Stimulated activated CD8-positive, alpha-beta memory T cell treated with anti-CD3 and anti-CD28 coated beads, Interleukin-15, amount 100 ng/mL, for 4 hours (primary cell): ENCODE measurements at places on chromosomes 4 and X.

DNA sequence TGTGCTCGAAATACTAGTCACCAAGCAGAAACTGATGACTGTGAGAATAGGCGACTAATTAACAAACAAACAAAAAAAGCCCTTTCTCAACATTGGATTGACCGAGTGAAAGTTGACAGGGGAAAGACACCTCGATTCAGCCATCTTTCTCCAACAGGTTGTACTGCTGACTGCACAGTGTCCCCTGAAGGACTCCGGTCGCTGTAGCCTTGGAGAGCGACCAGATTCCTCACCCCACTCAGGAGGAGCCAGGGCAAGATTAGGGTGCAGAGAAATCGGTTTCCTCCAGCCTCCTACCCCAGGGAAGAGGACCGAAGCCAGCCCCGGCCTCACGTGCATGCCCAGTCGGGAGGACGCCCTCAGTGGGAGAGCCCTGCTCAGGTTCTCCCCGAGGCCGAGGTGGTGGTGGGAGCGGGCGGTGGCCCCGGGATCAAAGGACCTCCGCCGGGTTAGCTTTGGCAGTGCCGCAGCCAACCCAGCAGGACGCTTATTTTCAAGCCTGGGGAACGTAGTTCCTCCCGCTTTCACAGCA, 1.1 kb upstream of the RAP1GDS1 start:
- DNase-seq = peak; percentile 11

DNA sequence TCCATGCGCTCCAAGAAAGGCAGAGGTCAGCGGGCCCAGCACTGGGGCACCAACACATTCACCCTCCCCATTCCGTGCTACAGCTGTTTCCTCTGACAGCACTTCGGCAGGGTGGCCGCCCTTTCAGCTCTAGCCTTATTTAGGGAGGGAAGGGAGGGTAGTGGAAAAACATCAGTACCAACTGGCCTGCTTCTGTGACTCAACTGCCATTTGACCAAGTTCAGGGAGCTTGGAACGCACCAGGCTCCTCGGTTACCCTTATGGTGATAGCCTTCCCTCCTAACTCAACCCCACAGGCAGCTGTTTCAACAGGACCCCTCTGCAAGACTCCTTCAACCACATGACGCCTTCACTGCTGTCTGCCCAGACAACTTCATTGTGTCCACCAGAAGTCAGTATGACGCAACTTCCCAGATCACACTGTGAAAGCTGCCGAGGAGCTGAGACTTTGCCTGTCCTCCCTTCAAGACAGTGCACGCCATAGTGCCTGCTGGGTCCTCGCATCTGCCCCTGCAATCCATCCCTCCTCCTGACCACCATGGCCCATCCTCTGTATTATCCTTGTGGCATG, 132.2 kb downstream of the AFAP1 start:
- no peak for DNase-seq

- DNase-seq = no peak
These were observed 979.1 kb downstream of the TECRL start for GRCh38 chr4:63430105-63430504.

DNA sequence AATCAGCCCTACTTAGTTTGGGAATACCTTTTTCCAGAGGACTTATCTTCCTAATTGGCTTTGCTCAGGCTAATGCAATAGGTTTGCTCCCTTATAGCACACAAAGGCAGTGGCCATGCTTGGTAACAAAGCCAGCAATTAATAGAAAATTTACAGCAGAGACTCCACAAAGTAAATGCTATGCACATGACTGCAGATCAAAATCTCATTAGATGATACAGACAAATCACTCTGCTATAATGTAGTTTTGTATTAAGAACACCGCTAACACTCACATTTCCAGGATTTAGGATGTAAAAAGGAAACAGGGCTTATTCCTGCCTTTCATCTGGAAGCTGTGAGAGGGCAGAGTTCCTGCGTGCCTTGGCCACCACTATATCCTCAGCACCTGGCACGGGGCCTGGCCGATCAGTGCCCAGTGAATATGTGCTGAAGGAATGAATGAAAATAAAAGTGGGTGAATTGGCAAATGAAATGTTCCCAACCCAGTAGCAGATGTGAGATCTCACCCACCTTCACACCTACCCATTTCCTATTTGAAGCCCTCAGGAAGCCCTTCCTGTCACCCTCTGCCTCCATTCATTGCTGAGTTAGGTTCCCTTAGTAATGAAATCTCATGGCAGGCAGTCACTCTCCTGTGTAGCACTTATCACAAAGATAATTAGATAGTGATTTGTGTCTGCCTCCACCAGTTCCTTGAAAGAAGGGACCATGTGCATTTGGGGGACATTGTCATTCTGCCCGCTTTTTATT, 5.1 kb downstream of the SEPTIN6 start:
- DNase-seq = no peak

DNA sequence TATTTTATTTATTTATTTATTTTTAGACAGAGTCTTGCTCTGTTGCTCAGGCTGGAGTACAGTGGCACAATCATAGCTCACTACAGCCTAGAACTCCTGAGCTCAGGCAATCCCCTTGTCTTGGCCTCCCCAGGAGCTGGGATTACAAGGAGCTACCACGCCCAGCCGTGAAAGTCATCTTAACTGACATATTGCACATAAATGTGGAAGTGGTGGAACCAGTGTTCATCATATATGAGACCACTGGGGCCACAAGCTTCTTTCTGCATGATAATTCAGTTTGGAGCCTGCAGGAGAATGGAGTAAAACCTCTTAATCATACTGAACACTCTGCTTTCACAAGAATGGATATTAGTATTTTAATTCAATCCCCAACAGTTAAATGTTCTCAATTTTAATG, 12.5 kb upstream of the CTSO start:
- no peak for DNase-seq

- no peak for DNase-seq
These were observed 297.7 kb upstream of the CLNK start for GRCh38 chr4:10982305-10982704.

DNA sequence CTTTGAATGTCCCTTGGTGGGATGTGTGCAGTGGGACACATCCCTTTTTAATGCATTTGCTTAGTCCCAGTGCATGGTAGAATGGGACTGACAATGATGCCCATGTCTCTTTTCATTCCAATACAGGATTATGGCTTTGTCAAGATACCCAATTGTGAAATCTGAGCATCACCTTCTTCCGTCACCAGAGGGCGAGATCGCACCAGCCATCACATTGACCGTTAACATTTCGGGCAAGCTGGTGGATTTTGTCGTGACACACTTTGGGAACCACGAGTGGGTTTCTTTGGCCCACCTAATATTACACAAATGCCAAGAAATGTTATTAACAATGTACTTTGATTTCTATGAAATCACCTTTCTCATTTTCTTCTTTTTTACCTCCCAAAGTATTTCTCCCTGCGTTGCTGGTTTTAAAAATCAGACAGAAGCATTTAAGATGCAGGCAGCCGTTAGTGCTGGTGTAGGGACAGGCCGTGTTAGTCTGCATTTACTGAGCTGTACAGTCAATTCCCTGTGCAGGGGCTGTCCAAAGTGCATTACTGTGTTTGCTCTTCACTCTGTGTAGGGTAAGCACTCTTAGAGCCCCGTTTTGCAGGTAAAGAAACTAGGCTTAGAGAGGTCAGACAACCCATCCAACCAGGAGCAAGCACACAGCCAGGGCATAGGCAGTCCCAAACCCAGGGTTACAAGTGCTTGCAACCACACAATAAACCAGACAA, 46.5 kb downstream of the CWH43 start:
- no peak for DNase-seq

DNA sequence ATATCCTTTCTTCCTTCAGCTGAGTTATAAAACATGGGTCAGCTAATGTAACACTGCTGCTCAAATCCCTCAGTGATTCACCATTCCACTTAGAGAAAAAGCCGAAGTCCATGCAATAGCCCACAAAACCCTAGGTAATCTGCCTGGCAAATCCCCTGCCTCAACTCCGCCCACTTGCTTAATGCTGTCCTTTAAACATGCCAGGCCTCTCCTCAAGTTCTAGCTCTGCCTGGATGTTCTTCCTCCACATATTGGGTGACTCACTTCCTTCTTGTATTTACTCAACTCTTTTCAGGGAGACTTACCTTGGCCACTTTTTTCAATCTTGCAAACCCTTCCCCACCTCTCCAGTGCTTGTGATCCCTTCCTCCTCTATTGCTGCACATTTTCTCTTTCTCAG, 89.8 kb downstream of the EMCN start:
- no peak for DNase-seq

DNA sequence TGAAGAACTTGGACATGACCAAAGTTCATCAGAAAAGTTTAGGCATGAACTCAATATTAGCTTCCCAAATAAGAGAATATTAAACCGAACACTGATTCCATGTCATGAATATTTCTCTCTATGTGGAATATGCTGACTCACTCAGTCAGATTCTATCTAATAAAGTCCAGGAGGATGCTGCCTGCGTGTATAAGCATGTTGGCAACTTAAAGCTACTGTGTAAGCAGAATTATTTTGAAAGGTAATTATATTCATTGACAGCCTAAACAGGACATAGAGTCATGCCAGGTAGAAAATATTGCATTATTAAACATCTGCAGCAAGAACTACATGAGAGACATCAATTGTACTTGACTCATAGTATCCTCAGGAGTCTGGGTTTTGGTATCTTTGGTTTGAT, 367.9 kb upstream of the SPOCK3 start:
- no peak for DNase-seq
